ENCODE measurements at places on chromosomes 2 and 18. TPM values are rescaled to one million over a fixed set of nuclear protein-coding genes. Genes with fewer than 3 reads are reported as not detected.

The ZAP70 gene
- total RNA-seq: 1.8 TPM

The MC4R gene
- total RNA-seq: not detected

DNA sequence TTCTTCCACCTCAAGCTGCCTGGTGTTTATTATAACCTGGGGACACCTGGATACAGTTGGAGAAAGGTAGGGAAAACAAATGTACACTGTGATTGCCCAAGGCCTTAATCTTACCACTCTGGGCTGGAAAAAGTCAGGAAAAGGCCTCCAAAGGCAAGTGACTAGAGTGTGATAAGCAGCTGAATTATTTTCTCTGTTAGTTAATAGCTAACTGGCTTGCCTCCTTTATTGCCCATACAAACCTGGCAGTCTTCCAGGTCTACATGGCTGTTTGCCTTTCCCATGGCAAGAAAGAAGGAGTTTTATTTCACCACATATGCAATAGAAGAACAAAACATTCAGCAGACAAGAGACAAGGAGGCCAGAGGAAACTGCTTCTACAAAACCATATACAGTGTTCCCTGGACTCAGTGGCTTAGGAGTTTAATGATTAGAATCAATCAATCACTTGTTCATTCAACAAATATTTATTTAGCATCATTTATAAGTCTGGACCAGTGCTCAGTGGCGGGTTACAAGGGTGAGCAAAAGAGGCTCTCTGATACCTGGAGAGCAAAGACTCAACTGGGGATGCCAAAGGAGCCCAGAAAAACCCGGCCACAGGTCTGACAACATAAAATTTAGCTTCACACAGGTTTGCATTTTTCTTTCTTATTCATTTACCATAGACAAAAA is 27.5 kb upstream of the SUCLG1 start:
- peak; percentile 81 for DNase-seq

DNA sequence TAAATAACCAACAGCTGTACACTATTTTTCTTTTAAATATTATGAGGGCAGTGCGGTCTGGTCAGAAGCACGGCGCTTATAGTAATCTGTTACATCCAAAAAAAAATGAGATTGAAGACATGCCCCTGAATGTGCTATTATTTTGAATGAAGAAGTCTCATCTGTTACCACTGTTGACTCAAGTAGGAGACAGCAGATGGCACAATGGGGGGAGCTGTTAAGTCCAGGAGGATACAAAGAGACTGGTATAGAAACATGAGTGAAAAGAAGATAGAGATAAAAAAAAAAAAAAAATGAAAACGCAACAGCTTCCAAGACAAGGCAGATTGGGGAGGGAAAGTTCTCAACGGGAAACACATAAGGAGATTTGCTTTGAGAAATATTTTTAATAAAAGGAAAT is 425.5 kb upstream of the PKDCC start:
- DNase-seq: no peak

The TRPM8 gene
- total RNA-seq: 71.1 TPM

The IL36G gene
- not detected for total RNA-seq

The XDH gene
- 2.5 TPM for total RNA-seq

- no peak for DNase-seq
Observed at GRCh38 chr2:54685263-54685775, 38.1 kb upstream of the EML6 start.

DNA sequence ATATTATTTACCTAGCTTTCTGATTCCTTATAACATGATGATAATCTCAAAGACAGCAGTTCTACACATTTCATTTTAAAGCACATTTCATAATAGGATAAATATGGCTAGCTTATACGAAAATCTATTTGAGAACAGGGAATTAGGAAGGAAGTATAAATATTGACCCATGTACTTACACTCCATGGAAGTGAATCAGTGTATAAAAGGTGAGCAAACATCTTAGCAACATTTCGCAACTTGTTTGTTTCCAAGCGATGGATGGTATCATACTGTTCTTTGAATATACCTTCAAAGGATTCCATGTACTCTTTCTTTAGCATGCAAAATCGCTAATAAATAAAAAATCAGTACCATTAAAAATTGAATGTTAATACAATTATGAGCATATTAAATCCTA is 53.1 kb downstream of the CWC22 start:
- peak; percentile 7 for DNase-seq

GRCh38 chr2:18552351-18553077 is 7.9 kb downstream of the RDH14 start:
- DNase-seq: no peak

- DNase-seq: no peak
Observed at GRCh38 chr2:38775097-38775920, 2.7 kb upstream of the GEMIN6 start.

The LIPT1 gene
- 13.1 TPM for total RNA-seq

DNA sequence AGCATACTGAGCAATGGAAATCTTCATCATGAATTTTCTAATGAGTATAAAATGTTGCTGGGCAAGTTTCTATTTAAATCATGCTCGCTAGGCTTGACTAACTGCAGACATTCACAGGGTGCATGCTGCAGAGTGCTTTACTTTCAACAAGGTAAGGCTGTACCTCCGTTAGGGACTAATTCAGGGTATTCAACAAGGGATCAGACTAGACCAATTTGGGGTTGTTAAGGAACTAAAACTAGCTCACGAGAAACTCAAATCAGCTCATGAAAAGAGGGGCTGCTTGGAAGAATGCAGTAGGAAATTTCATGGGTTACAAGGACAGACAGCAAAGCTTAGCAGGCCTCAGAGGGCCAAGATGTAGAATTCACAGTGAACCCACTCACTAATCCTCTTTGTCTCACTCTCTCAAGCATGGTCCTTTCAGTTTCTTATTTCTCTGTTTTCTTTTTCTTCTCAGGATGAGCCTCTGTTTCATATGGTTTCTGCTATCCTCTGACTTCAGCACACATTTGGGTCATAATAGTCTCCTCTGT is 2.2 kb downstream of the MYO3B start:
- DNase-seq: no peak

DNA sequence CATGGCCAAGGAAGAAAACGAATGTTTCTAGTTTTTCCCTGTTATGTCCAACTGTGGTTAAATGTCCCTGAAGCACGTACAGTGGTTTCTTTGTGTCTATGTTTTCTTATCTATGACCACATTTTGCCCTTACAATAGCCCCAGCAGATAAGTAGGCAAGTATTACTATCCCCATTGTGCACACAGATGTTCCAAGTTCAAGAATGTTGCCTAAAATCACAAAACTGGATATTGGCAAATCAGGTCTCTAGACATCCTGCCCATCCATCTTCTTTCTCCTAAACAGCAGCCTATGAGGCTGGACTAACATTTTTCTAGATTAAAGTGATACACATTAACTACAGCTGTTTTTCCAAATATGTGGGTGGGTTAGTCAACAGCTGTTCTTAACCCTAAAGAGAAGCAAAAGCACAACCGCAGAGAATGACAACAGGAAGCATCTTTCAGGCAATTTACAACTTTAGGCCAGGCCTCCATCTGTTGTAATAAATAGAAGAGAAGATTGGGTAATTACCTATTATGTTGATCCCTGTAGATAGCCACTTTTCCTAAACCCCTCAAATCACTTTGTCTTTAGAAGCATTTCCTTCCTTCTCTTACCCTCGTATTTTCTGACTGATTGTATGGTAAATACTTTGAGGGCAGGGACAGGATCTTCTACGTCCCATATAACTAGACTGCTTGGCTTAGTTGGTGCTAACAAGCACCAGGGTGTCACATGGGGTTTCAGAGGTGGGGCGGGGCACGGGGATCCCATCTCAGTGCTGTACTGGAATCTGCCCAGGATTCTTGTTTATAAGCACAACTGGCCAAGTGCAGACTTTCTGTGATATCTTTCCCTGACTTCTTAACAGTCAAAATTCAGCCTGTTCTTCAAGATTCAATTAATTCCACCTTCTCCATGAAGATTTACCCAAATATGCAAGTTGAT is 132.1 kb upstream of the SETBP1 start:
- DNase-seq: no peak

DNA sequence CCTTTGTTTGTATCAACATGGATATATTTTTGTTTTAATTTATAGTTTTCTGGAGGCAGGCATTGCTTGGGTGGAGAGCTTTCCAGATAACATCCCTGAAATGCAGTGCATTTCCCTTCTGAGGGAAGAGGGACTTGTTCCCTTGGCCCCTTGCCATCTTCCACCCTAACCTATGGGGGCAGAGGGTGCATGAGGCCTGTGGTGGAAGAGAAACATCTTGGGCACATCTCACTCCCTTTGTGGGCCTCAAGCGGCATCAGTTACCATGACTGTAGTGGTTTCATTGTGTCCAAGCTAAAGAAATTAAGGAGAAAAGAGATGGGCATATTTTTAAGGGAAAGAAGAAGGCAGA is 5.3 kb upstream of the RPL37A start:
- DNase-seq: no peak

- no peak for DNase-seq
Observed at GRCh38 chr2:37226863-37227262, 4.5 kb downstream of the CEBPZ start.

GRCh38 chr2:33238111-33238510 is 238.3 kb upstream of the RASGRP3 start:
- DNase-seq: no peak

DNA sequence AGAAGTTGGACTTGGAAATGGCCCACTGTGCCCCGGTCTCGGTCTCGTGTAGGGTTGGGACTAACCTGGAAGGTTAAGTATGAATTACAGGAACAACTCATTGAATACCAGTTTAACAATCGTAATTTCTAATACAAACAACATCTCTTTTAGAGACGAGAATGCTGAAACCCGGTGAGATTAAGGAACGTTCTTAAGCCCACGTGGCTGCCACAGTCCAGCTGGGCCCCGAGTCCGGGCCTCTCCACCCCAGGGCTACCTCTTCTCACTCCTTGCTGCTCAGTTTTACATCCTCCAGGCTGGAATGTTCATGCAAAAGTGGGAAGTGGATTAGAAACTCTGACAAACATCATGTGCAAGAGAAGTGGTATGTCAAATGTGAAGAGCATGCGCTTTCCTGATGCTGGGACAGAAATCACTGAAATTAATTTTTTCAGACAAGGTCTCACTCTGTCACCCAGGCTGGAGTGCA is 29.4 kb downstream of the NGEF start:
- no peak for DNase-seq

DNA sequence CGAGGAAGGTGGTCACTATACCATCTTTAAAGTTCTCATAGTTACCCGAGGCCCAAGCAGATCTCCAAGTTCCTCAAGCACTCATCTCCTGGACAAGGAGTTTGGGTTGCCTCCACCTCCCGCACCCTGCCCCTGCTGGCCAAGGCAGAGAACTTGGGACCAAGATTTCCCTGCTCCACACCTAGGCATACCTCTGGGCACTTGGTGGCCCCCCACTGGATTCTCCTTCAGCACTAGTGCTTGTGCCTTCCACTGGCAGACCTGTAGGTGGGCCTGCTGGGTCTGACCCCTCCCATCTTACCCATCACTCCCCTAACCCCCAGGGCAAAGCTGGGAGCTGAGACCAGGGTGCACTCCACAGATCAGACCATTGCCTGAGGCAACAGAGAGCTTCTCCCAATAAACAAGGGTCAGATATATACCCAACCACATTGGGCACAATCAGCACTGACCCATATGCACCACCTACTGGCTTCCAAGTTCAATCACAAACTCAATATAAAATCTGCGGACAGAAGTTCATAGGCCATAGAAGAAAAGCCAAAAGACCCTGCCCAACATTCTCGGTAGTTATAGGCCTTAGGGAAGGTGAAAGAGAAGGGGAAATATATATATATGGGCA is 244.2 kb downstream of the EXOC6B start:
- DNase-seq: no peak

GRCh38 chr2:201500534-201500933 is 49.0 kb downstream of the STRADB start:
- DNase-seq: no peak

DNA sequence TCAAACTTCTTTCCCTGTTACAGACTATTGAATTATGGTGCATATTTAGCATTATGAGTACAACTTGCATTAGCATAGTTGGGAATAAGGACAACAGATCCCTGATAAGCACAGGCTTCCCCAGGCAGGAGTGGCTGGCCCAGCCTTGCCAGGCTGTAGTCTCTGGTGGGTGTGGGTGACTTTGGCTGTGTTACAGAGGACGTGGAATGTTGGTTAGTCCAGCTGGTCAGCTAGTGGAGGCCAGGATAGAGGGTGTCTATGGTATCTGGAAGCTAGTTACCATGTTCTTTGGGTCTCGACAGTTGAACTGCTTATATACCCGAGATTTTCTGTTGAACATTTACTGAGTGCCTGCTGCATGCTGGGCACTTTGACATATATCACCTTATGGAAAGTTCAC is 4.7 kb downstream of the SH3RF3 start:
- DNase-seq: no peak

GRCh38 chr2:233980955-233981561 is 63.9 kb downstream of the TRPM8 start:
- no peak for DNase-seq

- no peak for DNase-seq
Observed at GRCh38 chr18:6687676-6688075, 41.8 kb upstream of the ARHGAP28 start.

- DNase-seq: no peak
Observed at GRCh38 chr2:196566961-196567666, 72.4 kb upstream of the CCDC150 start.

DNA sequence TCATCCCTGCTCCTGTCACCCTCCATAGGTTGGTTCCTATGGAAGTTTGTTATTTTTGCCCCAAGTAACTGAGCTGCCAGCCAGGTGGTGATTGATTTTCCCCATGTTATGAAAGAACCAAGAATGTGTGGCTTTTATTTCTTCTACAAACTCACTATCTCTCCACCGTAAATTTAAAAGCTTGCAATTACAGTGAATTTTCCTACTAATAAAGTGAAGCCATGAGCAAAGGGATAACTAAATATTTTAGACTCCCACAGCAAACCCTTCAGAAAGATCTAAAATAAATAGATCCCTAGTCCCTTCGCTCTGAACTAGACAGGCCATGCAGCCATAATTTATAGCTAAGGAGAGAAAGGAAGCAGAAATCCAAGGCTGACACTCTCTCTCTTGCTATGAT is 6.2 kb upstream of the KIAA2012 start:
- DNase-seq: no peak

The ARHGAP15 gene
- total RNA-seq: 4.3 TPM

DNA sequence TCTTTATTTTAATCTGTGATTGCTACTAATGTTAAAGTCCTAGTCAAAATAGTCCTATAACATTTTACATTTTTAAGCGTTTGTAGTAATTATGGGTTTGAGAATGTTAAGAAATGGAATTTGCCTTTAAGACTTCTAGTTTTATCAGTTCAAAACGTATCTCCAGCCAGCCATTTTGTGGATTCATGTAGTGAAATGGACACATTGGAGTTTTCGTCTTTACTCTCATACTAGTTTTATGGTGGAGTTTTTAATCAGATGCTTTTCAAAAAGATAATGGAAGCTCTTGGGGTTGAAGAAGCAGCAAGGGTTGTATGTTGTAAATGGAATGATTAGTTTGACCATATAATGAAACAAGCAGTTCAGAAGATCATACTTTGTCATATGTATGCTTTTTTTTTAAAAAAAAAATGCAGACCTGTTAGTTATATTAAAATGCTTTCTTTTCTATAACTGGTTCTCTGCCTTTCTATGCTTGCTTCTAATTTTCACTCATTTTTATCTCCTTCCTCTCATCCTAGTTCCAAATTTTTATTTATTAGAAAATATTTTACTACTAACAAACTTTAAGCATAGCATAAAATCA is 16.6 kb downstream of the VAPA start:
- no peak for DNase-seq

The LHCGR gene
- total RNA-seq: not detected
